ENCODE measurements at places on chromosomes 5 and 9.

GRCh38 chr9:27385606-27386322, 88.8 kb upstream of the EQTN start:
- DNase-seq, result no peak

GRCh38 chr5:129601576-129601975, 141.5 kb downstream of the ADAMTS19 start:
- no peak for DNase-seq

GRCh38 chr5:169416583-169417196, 115.8 kb upstream of the SLIT3 start:
- no peak for DNase-seq

- DNase-seq, result no peak
Measured at GRCh38 chr9:124626276-124626675, 119.1 kb upstream of the NR5A1 start.

DNA sequence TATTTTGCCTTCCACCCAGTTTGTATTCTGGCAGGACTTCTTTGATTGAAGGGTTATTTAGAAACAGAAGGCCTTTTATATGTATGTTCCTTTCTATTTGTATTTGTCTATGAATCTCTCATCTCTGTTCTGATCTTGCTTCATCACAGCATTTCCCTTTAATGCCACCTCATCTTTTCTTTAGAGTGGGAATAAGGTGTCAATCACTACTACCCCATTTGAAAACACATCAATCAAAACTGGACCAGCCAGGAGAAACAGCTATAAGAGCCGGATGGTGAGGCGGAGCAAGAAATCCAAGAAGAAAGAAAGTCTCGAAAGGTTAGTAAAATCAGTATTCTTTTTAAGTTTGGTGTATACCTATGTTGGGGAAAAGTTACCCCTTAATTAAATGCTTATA, 36.3 kb downstream of the CD180 start:
- no peak for DNase-seq

All from T-helper 1 cell (primary cell).